ENCODE measurements at places on chromosomes 4 and X.
A peak's percentile ranks its signal among the peaks of the same experiment; 100 is the strongest.

GRCh38 chrX:150219374-150220185 lies 143.5 kb upstream of the MAMLD1 start:
- no peak for DNase-seq

- peak; percentile 82 for DNase-seq
These were observed 114.6 kb downstream of the CPE start for GRCh38 chr4:165493359-165493758.

DNA sequence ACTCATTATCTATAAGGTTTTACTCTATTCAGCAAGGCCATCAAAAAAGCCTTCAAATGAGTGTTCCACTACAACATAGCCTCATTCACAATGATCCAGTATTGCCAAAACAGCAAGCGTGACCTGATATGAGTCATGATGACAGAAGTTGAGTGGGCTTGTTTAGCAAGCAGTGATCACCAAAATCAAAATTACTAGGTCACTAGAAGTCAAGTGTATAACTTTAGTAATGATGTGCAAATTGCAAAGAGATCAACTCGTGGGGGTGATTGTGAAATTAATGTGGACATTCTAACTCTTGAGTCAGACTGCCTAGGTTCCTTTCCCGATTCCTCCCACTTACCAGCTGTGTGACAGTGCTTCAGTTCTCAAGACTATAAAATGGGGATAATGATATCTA lies 124.5 kb downstream of the CHM start:
- DNase-seq = no peak

DNA sequence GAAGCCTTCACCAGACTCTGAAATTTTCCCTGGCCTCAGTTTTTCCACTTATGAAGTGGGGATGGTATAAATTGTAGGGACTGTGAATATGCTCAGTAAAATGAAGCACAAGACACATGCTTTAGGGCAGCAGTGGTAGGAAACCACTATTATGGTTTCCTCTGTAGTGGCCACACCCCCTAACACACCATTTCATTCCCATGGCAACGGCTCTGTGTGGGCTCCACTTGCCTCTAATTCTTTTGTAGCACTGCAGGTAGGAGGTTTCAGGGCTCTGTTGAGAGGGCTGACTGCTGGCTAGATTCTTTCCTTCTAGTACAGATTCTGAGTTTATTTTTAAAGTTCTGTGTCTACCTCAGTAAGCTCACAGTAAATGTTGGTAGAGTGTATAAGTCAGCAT lies 3.5 kb upstream of the VMA21 start:
- DNase-seq = no peak

DNA sequence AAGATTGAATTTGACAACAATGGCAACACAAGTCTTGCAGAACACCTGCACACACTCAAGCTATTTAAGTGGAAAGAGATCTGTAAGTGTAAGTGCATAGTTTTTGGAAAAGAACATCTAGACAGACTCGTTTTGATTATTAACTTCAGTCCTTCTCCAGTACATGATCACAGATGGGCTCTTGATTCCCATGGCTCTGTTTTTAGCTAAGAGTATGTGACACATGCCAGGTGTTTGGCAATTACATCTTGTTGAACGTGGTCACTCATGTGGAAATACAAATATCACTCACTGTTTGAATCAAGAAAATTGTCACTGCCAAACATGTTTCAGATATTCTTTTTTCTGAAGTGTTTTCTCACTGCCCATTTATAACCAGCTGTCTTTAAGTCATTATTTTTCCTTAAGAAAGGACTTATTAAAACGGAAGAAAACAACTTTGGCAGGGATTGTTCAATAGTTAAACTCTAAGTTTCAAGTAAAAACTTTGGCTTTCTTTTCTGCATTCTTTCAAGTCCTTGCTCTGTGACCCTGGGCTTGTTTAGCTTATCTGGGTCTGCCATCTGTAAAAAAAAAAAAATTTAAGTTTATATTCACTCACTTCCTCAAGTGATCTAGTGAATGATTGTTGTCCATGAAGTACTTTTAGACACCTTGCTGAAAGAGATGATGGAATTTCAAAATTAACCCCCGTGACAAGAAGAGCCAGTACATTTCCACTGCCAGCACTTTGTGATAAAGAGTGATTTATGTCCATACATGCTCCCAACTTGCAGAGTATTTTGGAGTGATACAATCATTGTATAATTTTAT lies 125.4 kb downstream of the ATXN3L start:
- peak; percentile 46 for DNase-seq

DNA sequence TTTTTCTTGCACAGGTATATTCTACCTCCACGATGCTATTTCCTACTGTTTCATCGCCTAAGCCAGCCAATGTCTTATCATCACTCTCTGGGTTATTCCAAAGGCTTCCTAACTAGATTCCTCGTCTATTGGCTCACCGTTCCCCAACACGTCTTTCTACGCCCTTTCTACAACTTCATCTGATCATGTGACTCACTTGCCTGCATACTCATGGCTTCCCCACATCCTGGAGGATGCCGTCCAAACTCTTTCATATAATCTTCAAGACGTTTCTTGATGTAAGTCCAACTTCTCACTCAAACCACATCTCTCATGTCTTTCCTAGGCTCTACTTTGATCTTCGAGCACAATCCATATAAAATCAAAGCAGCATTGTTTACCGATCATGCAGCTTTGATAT lies 322.0 kb upstream of the PPARGC1A start:
- DNase-seq = no peak

GRCh38 chr4:52718123-52718522 lies 33.1 kb downstream of the ERVMER34-1 start:
- no peak for DNase-seq

- peak; percentile 81 for DNase-seq
These were observed 824.0 kb downstream of the STIM2 start for GRCh38 chr4:27684610-27685011.

GRCh38 chr4:3107691-3108121 lies 33.2 kb downstream of the HTT start:
- DNase-seq = no peak

- DNase-seq = no peak
These were observed 36.1 kb upstream of the IRF2 start for GRCh38 chr4:184510401-184510800.

DNA sequence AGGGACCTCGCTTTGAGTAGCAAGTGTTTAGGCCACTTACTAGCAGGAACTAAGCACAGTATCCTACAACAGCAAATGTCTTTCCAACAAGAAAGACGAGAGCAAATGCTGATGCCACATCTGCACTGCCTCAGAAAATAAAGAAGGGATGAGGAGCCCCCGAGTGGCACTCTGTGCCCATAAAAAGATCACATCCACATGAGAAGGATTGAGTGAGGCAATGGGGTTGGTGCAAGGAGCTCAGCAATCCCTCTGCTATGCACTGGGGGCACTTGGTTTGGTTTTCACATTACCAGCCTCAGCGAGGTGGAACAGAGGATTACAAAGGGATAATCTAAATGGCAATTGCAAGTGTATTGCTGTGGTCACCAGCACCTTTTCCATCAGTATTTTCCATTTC lies 252.8 kb upstream of the SLC7A11 start:
- DNase-seq = peak; percentile 71

GRCh38 chr4:52317981-52318380 lies 266.9 kb downstream of the SPATA18 start:
- no peak for DNase-seq

DNA sequence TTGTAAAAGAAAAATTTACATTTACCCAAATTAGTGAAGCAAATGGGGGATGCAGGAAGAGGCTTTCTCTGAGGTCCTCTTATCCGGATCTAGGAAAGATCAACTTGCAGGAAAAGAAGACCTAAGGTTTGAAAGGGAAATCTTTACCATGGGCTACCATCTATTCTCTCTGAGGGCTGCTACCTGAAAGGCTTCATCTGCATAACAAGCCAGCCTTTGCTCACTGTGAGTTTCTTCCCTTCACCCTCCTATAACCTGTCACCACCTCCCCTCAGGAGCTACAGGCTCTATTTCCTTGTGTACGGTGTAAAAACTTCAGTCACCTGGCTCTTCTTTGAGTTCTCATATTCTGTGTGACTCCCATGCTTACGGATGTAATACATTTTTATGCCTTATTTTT lies 118.6 kb upstream of the BEND4 start:
- DNase-seq = no peak

DNA sequence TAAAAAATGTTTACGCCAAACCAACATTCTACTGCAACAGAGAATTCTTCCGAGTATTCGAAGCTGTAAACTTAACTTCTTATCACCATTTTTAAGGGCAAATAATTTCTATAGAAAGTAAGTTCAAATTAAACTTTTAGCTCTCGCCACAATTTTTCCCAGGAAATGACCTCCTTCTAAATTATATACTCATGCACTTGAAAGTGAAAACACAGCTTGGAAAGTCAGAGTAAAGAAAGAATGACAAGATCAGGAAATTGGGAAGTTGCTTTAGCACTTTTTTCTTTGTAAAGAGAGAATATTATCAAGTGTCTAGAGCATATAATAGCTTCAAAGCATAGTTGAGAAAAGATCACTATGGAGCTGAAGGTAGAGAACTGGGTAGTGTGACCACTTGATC lies 1.2 kb downstream of the CYBB start:
- no peak for DNase-seq

GRCh38 chrX:53290441-53291041 lies 9.2 kb upstream of the IQSEC2 start:
- no peak for DNase-seq

DNA sequence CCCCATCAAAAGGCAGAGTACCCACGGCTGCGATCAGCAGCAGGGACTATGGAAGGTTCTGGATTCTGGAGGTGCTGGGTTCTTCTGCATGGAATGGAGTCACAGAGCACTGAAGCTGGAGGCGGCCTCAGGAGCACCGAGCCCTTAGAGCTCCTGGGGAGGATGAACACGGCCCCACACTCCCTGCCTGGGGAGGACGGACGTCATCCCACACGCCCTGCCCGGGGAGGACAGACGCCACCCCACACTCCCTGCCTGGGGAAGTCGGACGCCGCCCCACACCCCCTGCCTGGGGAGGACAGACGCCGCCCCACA lies 9.9 kb downstream of the LRPAP1 start:
- DNase-seq = no peak

GRCh38 chr4:77819843-77820648 lies 878 bp upstream of the CNOT6L start:
- peak; percentile 94 for DNase-seq

- no peak for DNase-seq
These were observed 90.3 kb downstream of the ANTXR2 start for GRCh38 chr4:79982601-79983322.

DNA sequence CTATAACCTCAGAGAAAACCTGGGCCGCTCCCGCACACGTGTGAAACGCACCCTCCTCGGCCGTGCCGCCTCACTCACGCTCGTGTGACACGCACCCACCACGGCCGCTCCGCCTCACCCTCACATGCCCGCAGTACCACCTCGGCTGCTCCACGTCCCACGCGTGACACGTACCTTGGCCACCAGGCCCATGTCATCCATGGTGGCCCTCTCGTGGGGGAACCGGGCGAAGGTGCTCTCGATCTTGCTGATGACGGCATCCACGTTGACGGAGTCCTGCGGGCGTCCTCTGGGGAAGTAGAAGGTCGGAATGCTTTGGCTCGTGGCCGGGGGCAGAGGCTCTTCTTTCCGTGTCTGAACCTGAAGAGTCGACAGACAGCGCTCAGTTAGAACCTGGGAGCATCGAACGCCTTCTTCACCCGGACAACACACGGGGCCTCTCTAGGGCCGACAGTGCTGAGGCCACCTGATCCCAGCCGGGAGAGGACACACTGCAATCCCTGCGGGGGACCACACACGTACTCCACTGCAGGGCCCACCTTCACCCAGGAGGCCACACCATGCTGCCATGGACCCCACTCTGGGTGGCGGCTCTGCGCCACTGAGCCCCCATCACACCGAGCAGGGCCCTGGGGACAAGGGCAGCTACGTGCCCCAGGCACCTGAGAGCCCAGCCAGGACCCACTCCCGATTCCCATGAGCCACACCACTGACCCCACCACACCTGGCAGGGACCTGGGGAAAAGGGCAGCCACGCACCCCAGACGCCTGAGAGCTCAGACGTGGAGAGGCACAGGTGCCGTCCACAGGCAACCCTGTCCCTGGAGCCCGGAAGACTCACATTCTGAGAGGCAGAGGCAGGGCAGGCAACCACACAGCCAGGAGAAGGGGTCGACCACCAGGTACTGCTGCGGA lies 25.2 kb downstream of the PPP2R3B start:
- no peak for DNase-seq

DNA sequence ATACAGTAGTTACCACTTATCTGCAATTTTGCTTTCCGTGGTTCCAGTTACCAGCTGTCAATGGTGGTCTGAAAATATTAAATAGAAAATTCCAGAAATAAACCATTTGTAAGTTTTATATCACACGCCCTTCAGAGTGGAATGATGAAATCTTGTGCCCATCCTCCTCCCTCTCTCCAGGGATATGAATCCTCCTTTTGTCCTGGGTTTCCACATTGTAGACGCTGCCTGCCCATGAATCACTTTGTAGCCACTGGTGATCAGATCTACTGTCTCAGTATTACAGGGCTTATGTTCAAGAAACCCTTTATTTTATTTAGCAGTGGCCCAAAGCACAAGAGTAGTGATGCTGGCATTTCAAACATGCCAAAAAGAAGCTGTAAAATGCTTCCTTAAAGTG lies 198.6 kb downstream of the KCNIP4 start:
- DNase-seq = no peak

DNA sequence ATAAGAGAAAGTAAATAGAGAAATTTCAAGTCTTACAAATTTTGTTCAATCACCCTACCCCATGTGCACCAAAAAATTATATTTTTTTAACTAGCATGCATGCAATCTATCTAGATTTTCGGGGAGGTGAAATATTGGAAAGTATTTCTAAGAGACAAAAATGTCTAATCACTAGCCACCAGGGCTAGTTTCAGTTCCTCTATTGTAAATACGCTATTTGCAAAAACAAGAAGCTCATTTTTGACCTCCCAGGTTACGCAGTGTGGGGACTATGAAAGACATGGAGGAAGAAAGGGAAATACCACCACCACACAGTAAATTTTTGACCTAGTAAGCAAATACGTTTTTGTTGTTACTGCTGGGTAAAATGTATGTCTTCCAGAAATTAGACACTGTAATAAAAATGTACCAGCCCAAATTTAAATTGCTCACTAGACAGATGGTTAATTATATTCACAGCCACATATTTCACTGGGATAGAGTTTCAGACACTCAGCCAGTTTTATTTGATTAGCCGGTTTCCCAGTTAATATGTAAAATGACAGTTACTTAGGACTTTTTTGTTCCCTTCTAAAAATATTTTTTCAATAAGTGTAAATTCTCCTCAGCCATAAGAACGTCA lies 2.2 kb downstream of the NEXMIF start:
- no peak for DNase-seq

GRCh38 chr4:69811166-69811565 lies 48.8 kb downstream of the SULT1E1 start:
- DNase-seq = no peak

- peak; percentile 52 for DNase-seq
These were observed 103.4 kb downstream of the QRFPR start for GRCh38 chr4:121277194-121278105.

- peak; percentile 80 for DNase-seq
These were observed 86.0 kb upstream of the NMU start for GRCh38 chr4:55722132-55722531.
